Camera-type eye (tissue), 1 donor: ENCODE measurements at places on chromosomes 7 and 10. TPM values are rescaled to one million over a fixed set of nuclear protein-coding genes. Genes with fewer than 3 reads are reported as not detected.

NME8 gene
- total RNA-seq: not detected

LIPF gene
- not detected for total RNA-seq

MRLN gene
- 23.1 TPM for total RNA-seq

C10orf67 gene
- total RNA-seq: 0.11 TPM

TCTN3 gene
- total RNA-seq: 31.3 TPM

ITGB8 gene
- total RNA-seq: 148 TPM

RAPGEF5 gene
- 90.2 TPM for total RNA-seq

OR6B1 gene
- not detected for total RNA-seq

AOAH gene
- 7.1 TPM for total RNA-seq

LMOD2 gene
- 6.0 TPM for total RNA-seq

SDK1 gene
- 17.0 TPM for total RNA-seq

TWIST1 gene
- total RNA-seq: 24.9 TPM

SORCS3 gene
- 3.6 TPM for total RNA-seq

GPR158 gene
- 4.9 TPM for total RNA-seq

HERC4 gene
- total RNA-seq: 117 TPM

PDSS1 gene
- total RNA-seq: 10.6 TPM

AKR1D1 gene
- not detected for total RNA-seq

DUS4L gene
- total RNA-seq: 14.9 TPM

EN2 gene
- 0.11 TPM for total RNA-seq

CXCL12 gene
- 117 TPM for total RNA-seq

ABCB1 gene
- total RNA-seq: 8.0 TPM

TYSND1 gene
- 15.7 TPM for total RNA-seq

KEL gene
- 5.1 TPM for total RNA-seq

FBXO24 gene
- 2.5 TPM for total RNA-seq

IKZF1 gene
- total RNA-seq: 4.4 TPM

TAS2R41 gene
- not detected for total RNA-seq

AFAP1L2 gene
- total RNA-seq: 19.6 TPM

HABP2 gene
- not detected for total RNA-seq

CDK14 gene
- 88.5 TPM for total RNA-seq

SH2D4B gene
- total RNA-seq: not detected

HMX3 gene
- 1.1 TPM for total RNA-seq

PTF1A gene
- total RNA-seq: 2.8 TPM

LRIT1 gene
- total RNA-seq: 51.8 TPM

ZNF22 gene
- 56.4 TPM for total RNA-seq

SPDYE18 gene
- total RNA-seq: 2.6 TPM

ZP3 gene
- total RNA-seq: 0.82 TPM

CABCOCO1 gene
- total RNA-seq: 2.5 TPM

AIFM2 gene
- 3.6 TPM for total RNA-seq

TFPI2 gene
- total RNA-seq: 57.5 TPM

GRID2IP gene
- total RNA-seq: not detected

ORC5 gene
- 56.0 TPM for total RNA-seq
